Sigmoid colon (tissue), 7 donors: ENCODE measurements at places on chromosomes 5 and 9. TPM values are rescaled to one million over a fixed set of nuclear protein-coding genes. Genes with fewer than 3 reads are reported as not detected.

HTR4 gene
- 1.7 TPM for total RNA-seq

IL5 gene
- total RNA-seq, result not detected

GRM6 gene
- not detected for total RNA-seq

PCDHGB2 gene
- total RNA-seq, result 11.6 TPM

FRRS1L gene
- 3.3 TPM for total RNA-seq

PROB1 gene
- total RNA-seq, result 0.36 TPM

TICAM2 gene
- total RNA-seq, result 0.95 TPM

PGM5 gene
- 628 TPM for total RNA-seq

PCDHGA9 gene
- total RNA-seq, result 15.8 TPM

HMCN2 gene
- total RNA-seq, result 106 TPM

TYRP1 gene
- not detected for total RNA-seq

ACTBL2 gene
- not detected for total RNA-seq

PCDHGB6 gene
- total RNA-seq, result 11.5 TPM

PTGES gene
- total RNA-seq, result 3.5 TPM

NRARP gene
- total RNA-seq, result 1.8 TPM

SET gene
- total RNA-seq, result 185 TPM

ADGRD2 gene
- not detected for total RNA-seq

EXD3 gene
- 14.4 TPM for total RNA-seq

LMX1B gene
- 0.14 TPM for total RNA-seq

RNF183 gene
- total RNA-seq, result not detected

EFNA5 gene
- total RNA-seq, result 9.9 TPM

CCDC180 gene
- 8.2 TPM for total RNA-seq

XRCC4 gene
- 5.7 TPM for total RNA-seq

PCDHB14 gene
- 6.3 TPM for total RNA-seq

OR4F3 gene
- not detected for total RNA-seq

FAM170A gene
- not detected for total RNA-seq

TAL2 gene
- not detected for total RNA-seq

GEMIN5 gene
- total RNA-seq, result 13.7 TPM

ZNF366 gene
- total RNA-seq, result 2.2 TPM

CRB2 gene
- not detected for total RNA-seq

SLC25A2 gene
- 0.81 TPM for total RNA-seq

PCDHA9 gene
- 1.4 TPM for total RNA-seq

TMC1 gene
- total RNA-seq, result 1.5 TPM

TAF11L5 gene
- total RNA-seq, result not detected

SURF2 gene
- 18.5 TPM for total RNA-seq

LRRC14B gene
- not detected for total RNA-seq

PTGER4 gene
- total RNA-seq, result 72.4 TPM

FUT7 gene
- total RNA-seq, result 1.3 TPM

PCDHA1 gene
- not detected for total RNA-seq

MATR3 gene
- total RNA-seq, result 232 TPM

FKTN gene
- 8.4 TPM for total RNA-seq

LCP2 gene
- 12.2 TPM for total RNA-seq

FOXI1 gene
- total RNA-seq, result not detected

GABBR2 gene
- not detected for total RNA-seq

UBE2QL1 gene
- total RNA-seq, result 5.0 TPM

OR2K2 gene
- total RNA-seq, result not detected

CSNK1G3 gene
- total RNA-seq, result 82.3 TPM
